H9 (cell line): ENCODE measurements at places on chromosomes 13 and 19. TPM values are rescaled to one million over a fixed set of nuclear protein-coding genes. Genes with fewer than 3 reads are reported as not detected.

The PSG2 gene
- total RNA-seq, result not detected in 2 replicates

GRCh38 chr13:85520445-85520844 lies 278.8 kb downstream of the SLITRK6 start:
- peaks cover 3% of the 10 kb centered on the region; the same call in 1 of the 3 replicates for H3K36me3 ChIP-seq
- DNase-seq, result no peak
- H3K27me3 ChIP-seq, result no peaks in the 10 kb centered on the region
- no peak overlapping the region for H3K27ac ChIP-seq
- H3K4me3 ChIP-seq, result no peak overlapping the region

DNA sequence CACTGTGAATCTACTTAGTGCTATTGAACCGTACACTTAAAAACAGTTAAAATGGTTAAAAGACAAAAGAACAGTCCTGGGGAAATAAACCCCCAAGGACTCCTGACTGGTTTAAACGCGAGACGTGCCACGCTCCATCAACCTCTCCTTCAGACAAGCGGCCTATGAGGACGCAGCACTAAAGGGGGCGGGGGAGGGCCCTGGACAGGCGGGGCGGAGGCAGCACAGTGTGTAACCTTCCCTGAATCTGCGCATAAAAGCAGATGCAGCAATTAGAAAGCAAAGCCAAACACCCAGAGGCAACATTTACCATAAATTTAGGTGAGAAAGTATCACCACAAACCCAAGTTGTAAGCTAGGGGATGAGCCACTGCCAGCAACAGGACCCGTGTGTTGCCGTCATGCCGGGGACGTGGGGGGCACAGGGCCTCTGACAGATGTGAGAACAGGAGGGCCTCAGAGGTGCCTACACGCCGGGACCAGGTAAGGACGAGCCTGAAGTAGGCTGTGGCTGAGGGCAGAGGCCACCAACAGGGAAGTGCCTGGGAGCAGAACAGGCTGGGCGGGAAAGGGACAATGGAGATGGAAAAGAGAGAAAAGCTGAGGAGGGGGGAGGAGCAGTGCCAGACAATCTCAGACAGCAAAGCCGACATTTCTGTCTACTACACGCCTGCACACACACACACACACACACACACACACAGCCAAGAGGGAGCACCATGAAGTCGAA lies 15.3 kb upstream of the ADPRHL1 start:
- H3K4me1 ChIP-seq, result no peaks in the 10 kb centered on the region
- H3K27me3 ChIP-seq, result no peaks in the 10 kb centered on the region
- H3K27ac ChIP-seq, result no peak overlapping the region
- H3K36me3 ChIP-seq, result peaks cover 18% of the 10 kb centered on the region; the same call in 2 of the 3 replicates

GRCh38 chr19:39407660-39408391 lies 1.2 kb downstream of the ZFP36 start:
- H3K36me3 ChIP-seq, result peaks cover 8% of the 10 kb centered on the region
- no peaks in the 10 kb centered on the region for H3K27me3 ChIP-seq
- DNase-seq, result no peak
- H3K27ac ChIP-seq, result no peak overlapping the region
- H3K4me1 ChIP-seq, result peaks cover 6% of the 10 kb centered on the region; the same call in 1 of the 2 replicates
- H3K4me3 ChIP-seq, result peak overlapping the region; percentile 92

- no peak for DNase-seq
- H3K36me3 ChIP-seq, result peaks cover 52% of the 10 kb centered on the region
- H3K4me3 ChIP-seq, result no peak overlapping the region
Measured at GRCh38 chr13:79398915-79399314, 7.1 kb downstream of the RBM26 start.

DNA sequence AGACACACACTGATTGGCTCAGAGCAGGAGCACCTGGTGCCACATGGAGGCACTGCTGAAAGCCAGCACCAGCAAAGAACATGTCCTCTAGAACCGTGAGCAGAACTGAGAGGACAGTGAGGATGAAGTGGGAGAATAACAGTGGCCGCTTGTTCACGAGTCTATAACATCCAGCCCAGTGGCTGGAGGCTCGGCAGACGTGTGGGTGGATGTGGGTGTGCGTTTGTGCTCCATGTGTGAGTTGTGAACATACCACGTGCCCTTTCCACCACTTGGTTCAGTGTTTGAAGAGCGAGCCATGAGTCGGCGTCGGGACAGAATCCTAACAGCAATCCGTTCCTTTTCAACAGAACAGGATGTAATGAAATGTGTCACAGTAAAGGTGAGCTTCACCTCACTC lies 113.0 kb downstream of the SOX1 start:
- H3K36me3 ChIP-seq, result no peaks in the 10 kb centered on the region
- no peaks in the 10 kb centered on the region; the same call in 1 of the 2 replicates for H3K27me3 ChIP-seq
- no peaks in the 10 kb centered on the region for H3K4me1 ChIP-seq
- H3K27ac ChIP-seq, result no peak overlapping the region
- no peak for DNase-seq
- H3K4me3 ChIP-seq, result no peak overlapping the region

DNA sequence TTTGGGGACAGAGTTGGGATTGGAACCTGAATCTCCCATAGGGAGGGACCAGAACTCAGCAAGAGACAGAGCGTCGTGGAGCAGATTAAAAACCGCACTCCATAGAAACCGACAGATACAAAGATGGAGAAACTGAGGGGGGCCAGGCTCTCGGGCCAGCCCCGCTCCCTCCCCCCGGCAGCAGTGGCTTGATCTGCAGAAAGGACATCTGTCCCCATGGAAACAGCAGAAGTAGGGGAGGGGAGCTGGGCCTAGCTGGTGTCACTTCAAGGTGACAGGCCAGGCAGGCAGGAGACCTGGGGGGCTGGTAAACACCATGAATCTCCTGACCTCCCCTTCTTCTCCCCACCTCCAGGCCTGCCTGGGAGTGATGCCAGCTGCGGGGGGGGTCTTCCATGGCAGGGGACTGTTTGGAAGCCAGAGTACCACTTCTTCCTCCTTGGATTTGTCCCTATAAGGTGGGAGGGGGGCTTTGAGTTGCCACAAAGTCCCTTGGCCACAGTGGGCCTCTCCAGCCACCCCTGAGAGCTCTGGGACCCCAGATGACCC lies 10.9 kb downstream of the TMIGD2 start:
- DNase-seq, result no peak
- no peaks in the 10 kb centered on the region for H3K36me3 ChIP-seq
- no peak overlapping the region for H3K27ac ChIP-seq
- H3K4me3 ChIP-seq, result no peak overlapping the region

- peak; percentile 97 for DNase-seq
- H3K27me3 ChIP-seq, result no peaks in the 10 kb centered on the region
- no peaks in the 10 kb centered on the region for H3K4me1 ChIP-seq
Measured at GRCh38 chr19:38433268-38433733, at the start of gene RYR1. TSS of gene RYR1 (plus strand) at chr19:38433691. CDS start at chr19:38433830, 139 bp downstream.

The RNF113B gene
- total RNA-seq, result not detected in 2 replicates

DNA sequence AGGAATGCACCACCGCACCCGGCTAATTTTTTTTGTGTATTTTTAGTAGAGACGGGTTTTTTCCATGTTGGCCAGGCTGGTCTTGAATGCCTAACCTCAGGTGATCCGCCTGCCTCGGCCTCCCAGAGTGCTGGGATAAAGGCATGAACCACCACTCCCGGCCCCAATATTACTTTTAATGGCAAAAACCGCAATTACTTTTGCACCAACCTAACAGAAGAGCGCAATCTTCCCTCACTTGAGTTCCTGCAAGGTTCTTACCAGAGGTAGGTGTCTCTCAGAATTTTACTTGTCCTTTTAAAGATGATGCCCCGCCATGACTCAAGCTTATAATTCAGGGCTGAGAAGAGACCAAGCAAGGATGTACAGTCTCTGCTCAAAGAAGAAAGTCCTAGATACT lies 1774.1 kb upstream of the PCDH20 start:
- H3K4me3 ChIP-seq, result no peak overlapping the region
- peaks cover 2% of the 10 kb centered on the region; the same call in 1 of the 2 replicates for H3K4me1 ChIP-seq
- H3K36me3 ChIP-seq, result no peaks in the 10 kb centered on the region
- DNase-seq, result no peak
- H3K27ac ChIP-seq, result no peak overlapping the region

The ATP8B3 gene
- total RNA-seq, result 8.7 and 9.6 TPM in 2 replicates

The ZNF536 gene
- not detected in 2 replicates for total RNA-seq

DNA sequence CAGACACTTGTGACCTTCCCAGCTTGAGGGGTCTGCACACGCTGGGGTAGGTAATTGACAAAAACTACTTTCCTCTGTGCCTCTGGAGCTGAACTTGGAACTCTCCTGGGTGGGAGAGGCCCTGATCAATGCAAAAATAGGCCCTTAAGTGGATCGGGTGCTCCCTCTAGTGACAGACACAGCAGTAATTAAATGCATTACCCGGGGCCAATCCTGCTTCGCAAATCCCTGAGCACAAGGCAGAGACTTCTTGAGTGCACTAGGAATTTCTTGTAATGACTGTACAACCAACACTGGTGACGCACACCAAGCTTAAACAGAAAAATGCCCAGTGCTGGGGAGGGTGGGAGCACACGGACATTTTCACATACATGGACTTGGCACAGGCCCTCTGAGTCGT lies 10.6 kb upstream of the UBE2S start:
- H3K27ac ChIP-seq, result no peak overlapping the region
- peaks cover 3% of the 10 kb centered on the region for H3K4me1 ChIP-seq
- peak; percentile 73 for DNase-seq

The IGFL2 gene
- not detected in 2 replicates for total RNA-seq

DNA sequence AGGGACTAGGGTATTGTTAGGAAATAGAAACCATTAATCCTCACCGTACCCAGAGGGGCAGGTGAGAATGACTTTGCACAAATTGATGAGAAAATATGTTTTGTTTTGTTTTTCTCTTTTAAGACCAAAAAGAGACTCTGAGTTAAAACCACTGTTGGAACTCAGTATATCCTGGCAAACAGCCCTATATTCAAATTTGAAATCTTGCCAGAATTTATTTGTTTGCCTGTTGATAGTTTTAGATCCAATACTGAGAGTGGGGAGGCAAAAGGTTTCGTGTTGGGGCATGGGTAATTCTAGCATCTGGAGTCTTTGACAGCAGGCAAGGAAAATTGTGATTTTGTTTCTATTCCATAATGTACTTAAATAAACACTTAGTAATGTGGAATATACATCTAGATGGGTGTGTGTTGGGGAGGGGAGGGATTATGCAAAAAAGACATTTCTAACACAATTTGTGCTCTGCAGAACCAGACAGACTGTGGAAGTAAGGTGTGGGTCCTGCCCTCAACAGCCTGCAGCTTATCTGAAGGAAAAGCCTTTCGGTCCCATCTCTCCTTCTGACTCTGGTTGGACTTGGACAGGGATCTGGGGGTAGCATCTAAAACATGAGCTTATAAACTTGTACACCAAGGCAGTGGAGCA lies 190.7 kb downstream of the OXGR1 start:
- no peaks in the 10 kb centered on the region; the same call in 1 of the 2 replicates for H3K36me3 ChIP-seq
- H3K27ac ChIP-seq, result no peak overlapping the region
- no peaks in the 10 kb centered on the region for H3K27me3 ChIP-seq
- no peak for DNase-seq
- H3K4me3 ChIP-seq, result no peak overlapping the region

DNA sequence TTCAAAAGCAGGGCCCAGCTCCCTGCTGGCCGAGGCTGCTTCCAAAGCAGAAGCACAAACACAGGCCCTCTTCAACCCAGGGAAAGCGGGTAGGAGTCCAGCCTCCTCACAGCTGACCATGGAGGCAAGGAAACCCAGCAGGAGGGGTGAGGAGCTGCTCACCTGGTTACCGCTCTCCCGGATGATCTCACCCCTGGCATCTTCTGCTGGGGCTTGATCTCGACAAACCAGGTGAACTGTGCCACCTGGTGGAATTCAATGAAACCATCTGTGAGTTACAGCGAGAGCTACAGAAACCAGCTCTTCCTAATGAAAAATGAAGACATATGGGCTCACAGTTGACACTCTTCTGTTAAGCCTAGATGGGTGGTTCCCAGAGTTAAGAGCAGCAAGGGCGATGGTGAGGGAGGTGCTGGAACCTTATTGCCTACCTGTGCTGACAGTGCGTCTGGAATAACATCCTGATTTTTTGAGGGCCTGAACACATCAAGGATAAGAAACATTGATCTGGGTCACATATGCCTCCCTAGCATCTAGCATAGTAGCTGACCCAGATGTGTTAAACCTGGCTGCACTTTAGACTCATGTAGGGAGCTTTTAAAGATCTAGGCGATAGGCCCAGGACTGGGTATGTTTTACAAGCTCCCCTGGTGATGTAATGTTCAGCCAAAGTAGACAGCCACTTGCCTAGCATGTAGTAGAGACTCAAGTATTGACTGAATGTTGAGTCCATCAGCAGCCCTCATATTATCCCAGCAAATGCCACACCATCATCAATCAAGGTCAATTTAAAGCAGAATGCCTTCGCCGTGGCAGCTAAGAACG lies 6.1 kb downstream of the DHRS12 start:
- DNase-seq, result peak; percentile 83
- no peak overlapping the region for H3K27ac ChIP-seq
- no peaks in the 10 kb centered on the region; the same call in 1 of the 2 replicates for H3K4me1 ChIP-seq
- H3K27me3 ChIP-seq, result no peaks in the 10 kb centered on the region

GRCh38 chr13:77878190-77878589 lies 40.4 kb downstream of the EDNRB start:
- no peaks in the 10 kb centered on the region for H3K36me3 ChIP-seq
- H3K27ac ChIP-seq, result no peak overlapping the region
- no peak for DNase-seq
- no peak overlapping the region for H3K4me3 ChIP-seq

The KATNAL1 gene
- 11.0 and 11.2 TPM in 2 replicates for total RNA-seq

DNA sequence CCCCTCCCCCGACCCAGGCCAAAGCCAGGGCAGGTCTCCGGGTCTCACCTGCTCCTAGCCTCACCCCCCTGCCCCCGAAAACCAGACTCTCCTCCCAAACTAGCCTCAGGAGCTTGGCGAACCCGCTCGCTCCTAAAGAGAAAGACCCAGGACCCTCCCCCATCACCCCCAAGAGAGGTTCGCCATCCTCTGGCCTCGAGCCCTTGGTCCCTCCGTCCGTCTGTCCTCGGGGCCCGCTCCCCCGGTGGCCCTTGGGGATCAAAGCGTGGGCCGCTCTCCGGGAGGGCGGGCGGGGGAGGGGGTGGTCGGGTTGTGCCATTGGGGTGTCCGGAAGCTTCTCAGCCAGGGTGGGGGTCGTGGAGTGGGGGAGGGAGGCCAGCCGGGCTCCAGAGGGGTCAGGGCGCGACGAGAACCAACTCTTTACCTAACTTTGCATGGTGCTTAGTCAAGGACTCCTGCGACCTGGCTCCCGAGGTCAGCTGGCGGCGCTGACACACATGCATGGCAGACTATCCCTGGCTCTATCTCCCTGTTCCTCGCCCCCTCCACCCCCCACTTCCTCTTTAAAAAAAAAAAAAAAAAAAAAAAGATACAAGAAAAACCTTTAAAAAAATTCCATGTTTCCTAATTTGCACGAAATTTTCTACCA lies 15.6 kb downstream of the SMIM24 start:
- no peak overlapping the region for H3K27ac ChIP-seq
- no peaks in the 10 kb centered on the region for H3K4me1 ChIP-seq
- no peak for DNase-seq
- H3K27me3 ChIP-seq, result peaks cover 20% of the 10 kb centered on the region
- 0 out of 2 replicates have a peak, but pooled peaks cover 4% of the 10 kb centered on the region for H3K36me3 ChIP-seq

DNA sequence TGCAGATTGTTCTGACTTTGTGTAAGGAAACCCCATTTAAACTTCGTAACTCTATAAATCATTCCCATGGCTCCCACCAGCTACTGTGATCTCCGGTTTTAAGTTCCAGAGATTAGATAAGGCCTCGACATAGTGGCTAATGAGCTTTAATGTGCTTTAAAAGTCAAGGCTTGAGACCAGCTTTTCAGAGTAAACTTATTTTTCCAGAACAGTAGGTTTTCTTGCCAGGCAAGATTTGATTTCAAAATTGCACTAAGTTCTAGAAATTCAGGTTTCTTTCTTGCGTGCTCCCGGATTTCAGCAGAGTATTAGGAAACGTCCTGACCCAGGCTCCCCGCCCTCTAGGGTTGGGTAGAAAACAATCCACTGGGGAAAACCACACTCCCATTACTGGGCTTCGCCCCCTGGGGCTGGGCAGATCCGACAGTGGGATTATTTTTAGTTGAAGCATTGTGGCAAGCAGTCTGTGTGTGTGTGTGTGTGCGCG lies 43.3 kb downstream of the CRYL1 start:
- DNase-seq, result no peak
- H3K4me1 ChIP-seq, result peaks cover 3% of the 10 kb centered on the region; the same call in 1 of the 2 replicates
- H3K27ac ChIP-seq, result no peak overlapping the region
- H3K36me3 ChIP-seq, result no peaks in the 10 kb centered on the region; the same call in 2 of the 3 replicates

The SLC35E1 gene
- total RNA-seq, result 34.0 and 35.8 TPM in 2 replicates

The SIGLEC12 gene
- not detected in 2 replicates for total RNA-seq

The CRX gene
- total RNA-seq, result 0.13 and 0.15 TPM in 2 replicates
